ENCODE measurements at places on chromosomes 6 and 20.

DNA sequence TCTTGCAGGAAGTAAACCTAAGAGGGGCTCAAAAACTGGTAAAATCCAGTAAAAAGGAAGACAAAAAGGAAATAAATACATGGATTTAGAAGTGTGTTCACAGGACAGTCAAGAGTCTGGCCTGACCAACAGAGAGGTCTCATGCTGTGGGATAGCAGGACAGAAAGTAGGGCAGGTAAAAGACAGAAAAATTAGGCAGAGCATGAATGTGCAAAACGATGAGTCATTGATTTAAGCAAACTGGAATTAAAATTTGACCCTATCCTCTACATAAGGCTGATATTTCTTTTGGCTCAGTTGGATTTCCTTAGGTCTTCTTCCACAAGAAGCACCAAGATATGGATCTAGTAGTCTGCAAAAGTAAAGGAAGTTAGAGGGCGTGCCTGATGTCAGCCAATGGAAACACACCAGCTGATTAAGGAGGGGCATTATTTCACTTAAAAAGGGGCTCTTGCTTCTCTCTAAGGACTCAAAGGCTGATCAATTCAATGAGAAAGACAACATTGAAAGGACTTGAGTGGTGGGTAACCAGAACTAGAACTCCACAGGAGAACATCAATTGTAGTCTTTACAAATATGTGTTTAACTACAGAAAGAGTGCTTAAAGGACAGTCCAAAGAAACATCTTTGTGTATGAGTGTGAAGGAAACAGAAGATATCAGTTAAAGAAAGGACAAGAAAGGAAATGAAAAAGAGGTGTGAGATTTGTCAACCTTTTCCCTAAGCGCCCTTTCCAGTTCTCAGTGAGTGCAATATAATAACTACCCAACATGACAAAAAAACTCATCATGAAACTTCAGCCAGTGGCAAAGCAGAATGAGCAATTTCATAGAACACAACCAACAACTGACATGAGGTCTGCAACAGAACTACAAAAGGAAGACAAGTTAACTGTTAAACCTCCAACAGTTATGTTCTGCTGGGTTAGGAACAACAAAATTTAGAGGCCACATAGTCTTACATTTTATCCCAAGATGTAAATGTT, 19.4 kb upstream of the MYB start:
- DNase-seq = no peak

- no peak for DNase-seq
Measured at GRCh38 chr6:133629970-133630369, 258.9 kb upstream of the TCF21 start.

GRCh38 chr6:18178960-18179615, 23.9 kb downstream of the KDM1B start:
- no peak for DNase-seq

GRCh38 chr6:144474904-144475303, 189.8 kb downstream of the UTRN start:
- no peak for DNase-seq

DNA sequence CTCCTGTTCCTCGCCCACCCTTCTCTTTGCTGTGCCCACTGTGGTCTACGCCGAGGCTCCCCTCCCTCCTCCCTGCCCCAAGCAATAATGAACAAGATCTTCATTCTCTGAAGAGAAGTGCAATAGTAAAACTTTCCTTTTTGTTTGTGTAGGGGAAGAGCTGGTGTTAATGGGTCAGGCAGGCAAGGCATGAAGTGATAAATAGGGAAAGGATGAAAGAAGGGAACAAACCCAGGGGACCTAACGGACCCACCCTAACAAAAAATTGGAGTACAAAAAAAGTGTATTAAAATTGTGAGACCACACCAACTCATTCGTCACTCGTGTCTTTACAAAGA, 66.9 kb downstream of the ZBTB2 start:
- no peak for DNase-seq

GRCh38 chr6:119658917-119659316, 309.4 kb upstream of the MAN1A1 start:
- DNase-seq = no peak

- DNase-seq = peak; percentile 74
Measured at GRCh38 chr6:38493931-38494547, 145.7 kb downstream of the BTBD9 start.

DNA sequence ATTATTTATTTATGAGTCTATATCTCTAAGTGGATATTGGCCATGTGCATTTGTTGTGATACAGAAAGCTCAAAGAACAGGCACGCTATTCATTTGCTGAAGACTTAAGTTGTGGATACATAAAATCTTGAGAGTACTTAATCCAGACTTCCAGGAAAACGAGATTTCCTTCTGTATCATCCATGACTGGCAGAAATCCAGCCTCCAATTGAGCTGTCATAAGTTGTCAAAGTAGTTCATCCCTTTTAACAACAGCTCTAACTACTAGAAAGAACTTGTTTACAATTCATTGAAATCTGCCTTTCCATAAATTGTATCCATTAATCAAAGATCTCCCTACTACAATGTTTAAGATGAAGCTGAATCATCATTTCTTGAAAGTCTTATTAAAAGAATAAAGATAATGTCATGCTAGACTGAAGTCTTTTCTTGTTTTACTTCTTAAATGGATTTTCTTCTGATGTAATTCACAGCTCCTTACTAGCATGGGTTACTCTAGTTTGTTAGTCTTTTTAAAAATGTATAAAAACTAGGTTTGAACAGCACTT, 447.3 kb upstream of the CITED2 start:
- DNase-seq = no peak

- no peak for DNase-seq
Measured at GRCh38 chr6:3610206-3610605, 141.3 kb downstream of the PXDC1 start.

GRCh38 chr6:78593898-78594667, 273.3 kb upstream of the IRAK1BP1 start:
- DNase-seq = no peak

- no peak for DNase-seq
Measured at GRCh38 chr20:2918096-2919049, 45.1 kb downstream of the PTPRA start.

GRCh38 chr6:14320332-14320731, 202.8 kb downstream of the CD83 start:
- no peak for DNase-seq

- DNase-seq = no peak
Measured at GRCh38 chr6:48036316-48036715, 74.7 kb downstream of the PTCHD4 start.

- DNase-seq = no peak
Measured at GRCh38 chr6:21666201-21666691, 72.7 kb downstream of the SOX4 start.

DNA sequence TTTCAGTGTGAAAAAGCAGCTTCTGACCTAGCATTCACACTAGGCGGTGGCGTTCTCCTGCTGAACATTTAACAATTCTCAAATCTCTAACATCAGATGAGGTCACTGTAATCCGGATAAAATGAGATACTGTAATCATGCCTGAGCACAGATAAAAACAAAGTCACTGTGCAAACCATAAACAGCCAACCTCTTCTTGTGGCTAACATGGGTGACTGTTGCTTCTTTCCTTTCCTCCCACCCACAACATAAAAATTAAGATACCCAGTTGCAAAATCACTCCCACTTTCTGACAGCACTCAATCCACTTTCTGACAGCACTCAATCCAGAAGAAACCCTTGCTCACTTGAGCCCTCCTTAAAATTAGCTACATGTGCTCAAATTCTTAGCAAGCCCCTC, 11.5 kb upstream of the ALDH8A1 start:
- DNase-seq = no peak

Measured in stimulated activated CD8-positive, alpha-beta memory T cell treated with anti-CD3 and anti-CD28 coated beads, Interleukin-12 subunit alpha, Interleukin-12 subunit beta, amount 100 ng/mL, for 1 hour (primary cell).